ENCODE measurements at places on chromosomes 1 and 21.

DNA sequence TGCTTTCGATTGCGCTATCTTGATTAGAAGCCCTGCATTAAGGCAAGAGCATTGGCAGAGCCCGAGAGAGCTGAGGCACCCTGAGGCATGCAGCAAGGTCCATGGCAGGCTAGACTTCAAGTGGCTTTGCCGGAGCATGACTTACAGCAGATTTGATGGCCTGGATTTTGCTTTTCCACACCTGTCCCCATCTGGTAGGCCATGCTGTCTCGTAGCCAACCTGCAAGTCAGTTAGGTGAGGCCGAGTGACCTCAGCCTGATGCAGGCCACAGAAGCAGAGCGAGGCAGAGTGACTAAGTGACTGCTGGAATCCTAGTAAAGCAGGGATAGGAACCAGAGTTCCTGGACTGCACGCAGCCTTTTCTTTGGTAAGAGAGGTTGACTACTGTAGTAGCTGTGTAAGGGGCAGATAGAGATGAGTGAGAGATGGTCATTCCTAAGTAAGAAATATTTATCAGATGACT lies 148.9 kb downstream of the PBX1 start:
- no peaks in the 10 kb centered on the region for H3K36me3 ChIP-seq
- no peaks in the 10 kb centered on the region for H3K27me3 ChIP-seq
- DNase-seq: peak; percentile 43
- H3K4me3 ChIP-seq: no peak overlapping the region
- no peak overlapping the region for H3K27ac ChIP-seq

DNA sequence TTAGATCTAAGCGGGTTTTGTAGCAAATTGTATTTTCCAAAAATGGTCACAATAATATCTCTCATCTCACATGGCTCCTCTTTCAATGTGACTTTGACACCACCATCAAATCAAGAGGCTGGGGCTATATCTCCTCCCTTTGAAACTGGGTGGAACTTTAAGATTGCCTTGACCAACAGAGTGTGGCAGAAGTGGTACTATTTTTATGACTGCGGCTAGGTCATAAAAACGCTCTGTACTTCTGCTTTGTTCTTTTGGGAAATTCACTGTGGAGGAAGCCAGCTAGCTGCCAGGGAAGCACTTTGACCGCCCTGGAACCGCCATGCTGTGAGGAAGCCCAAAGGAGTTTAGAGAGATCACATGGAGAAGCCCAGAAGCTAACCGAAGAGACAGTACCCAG lies 50.7 kb upstream of the ACOT11 start:
- peaks cover 3% of the 10 kb centered on the region for H3K27me3 ChIP-seq
- no peak for DNase-seq
- no peak overlapping the region for H3K4me3 ChIP-seq
- no peak overlapping the region for H3K27ac ChIP-seq

- DNase-seq: no peak
- H3K4me3 ChIP-seq: no peak overlapping the region
- H3K4me1 ChIP-seq: no peaks in the 10 kb centered on the region
- H3K27ac ChIP-seq: no peak overlapping the region
- H3K36me3 ChIP-seq: no peaks in the 10 kb centered on the region
- H3K27me3 ChIP-seq: no peaks in the 10 kb centered on the region
These were observed 7.1 kb upstream of the MROH9 start for GRCh38 chr1:170927955-170928840.

GRCh38 chr1:114152089-114152507 lies 1.6 kb downstream of the SYT6 start:
- no peaks in the 10 kb centered on the region for H3K36me3 ChIP-seq
- no peak for DNase-seq
- H3K27me3 ChIP-seq: peaks cover 75% of the 10 kb centered on the region

DNA sequence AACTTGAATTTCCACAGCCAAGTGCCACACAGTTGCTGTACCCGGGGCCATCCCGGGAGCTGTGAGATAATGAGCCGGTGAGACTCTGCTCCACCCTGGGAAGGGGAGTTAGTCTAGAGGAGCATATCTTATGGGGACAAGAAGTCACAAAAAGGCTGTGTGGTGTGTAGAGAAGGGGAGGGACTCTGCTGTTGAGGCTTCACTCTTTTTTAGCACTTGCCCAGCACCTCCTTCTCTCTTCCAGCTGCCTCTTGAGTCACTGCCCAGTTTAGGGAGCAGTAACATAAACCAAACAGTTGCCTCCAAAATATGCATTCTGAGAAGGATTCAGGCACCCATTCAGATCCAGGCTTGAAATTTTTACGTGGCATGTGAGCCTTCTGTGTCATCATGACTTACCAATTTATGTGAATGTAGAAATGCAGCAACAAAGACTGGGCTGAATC lies 744 bp upstream of the WDR26 start:
- H3K36me3 ChIP-seq: peaks cover 27% of the 10 kb centered on the region
- DNase-seq: peak; percentile 49
- peaks cover 35% of the 10 kb centered on the region for H3K4me1 ChIP-seq
- peak overlapping the region; percentile 85 for H3K27ac ChIP-seq

GRCh38 chr1:103898576-103899345 lies 149.1 kb downstream of the AMY1C start:
- H3K4me3 ChIP-seq: no peak overlapping the region
- H3K36me3 ChIP-seq: no peaks in the 10 kb centered on the region
- no peak for DNase-seq
- H3K27me3 ChIP-seq: no peaks in the 10 kb centered on the region

DNA sequence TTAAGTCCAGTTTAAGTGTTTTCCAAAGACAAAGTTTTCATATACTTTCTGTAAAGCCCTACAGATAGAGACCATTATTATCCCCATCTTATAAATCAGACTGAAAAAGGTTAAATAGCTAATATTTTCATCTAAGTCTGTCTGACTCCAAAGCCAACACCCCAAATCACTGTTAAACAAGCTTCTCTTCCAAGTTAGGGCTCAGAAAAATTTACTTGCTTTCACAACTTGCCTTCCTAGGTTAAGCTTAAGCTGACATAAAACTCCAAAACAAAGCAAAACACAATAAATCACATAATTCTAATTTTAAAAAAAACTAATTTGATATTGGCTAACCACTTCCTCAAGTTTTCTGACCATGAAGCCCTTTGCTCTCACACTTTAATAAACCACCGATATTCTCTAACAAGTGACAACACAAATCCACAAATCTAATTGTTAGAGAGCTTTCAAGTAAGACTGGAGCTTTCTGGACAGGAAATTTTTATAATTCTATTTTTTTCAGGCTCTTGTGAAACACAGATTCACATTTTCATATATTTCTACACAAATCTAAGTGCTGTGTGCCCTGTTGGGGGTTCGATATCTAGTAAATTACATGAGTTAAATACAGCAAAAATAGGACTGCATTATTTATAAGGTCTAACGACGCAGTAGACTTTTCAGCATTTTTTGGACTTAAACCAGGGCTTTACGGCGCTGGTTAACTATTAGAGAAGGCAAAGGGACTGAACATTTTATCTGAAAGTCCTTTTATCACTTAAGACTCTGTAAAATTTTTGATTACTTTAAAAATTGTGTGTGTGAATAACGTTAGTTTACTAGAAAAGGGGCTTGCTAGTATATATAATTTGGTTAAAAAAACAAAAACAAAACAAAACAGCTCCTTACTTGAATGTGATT lies 2.1 kb downstream of the GNG12 start:
- no peaks in the 10 kb centered on the region for H3K27me3 ChIP-seq
- H3K36me3 ChIP-seq: peaks cover 29% of the 10 kb centered on the region
- peak overlapping the region; percentile 87 for H3K4me3 ChIP-seq
- no peak for DNase-seq
- H3K27ac ChIP-seq: peak overlapping the region; percentile 80
- peaks cover 26% of the 10 kb centered on the region for H3K4me1 ChIP-seq

DNA sequence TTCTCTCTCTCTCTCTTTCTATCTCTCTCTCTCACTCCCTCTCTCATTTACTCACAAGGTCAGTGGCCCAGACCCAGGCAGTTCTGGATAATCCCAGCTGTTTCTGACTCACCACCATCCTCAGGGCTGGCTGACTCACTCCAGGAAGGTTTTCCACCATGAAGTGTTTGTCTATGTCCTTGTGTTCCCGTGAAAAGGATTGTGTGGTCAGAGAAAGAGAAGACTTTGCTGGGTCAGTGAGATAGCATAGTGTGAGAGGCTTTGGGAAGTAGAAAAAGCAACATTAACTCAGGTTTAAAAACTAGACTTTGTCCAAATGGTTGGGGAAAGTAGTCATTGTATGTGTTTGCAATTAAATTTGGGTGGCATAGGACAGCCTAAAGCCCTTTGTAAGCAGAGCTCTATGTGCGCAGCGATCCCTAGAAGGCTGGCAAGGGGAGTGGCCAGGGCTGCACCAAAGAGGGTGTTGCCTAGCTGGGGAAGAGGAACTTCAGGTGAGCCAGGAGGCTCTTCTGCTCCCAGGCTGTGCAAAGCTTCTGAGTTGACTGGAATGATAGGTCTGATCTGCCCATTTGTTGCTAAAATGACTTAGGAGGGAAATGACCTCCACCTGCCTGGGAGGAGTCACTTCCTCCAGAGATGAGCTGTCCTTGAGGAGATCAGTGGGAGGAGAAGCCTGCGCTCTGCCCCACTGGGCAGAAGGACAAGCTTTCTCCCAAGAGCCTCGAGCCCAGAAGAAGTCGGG lies 4.9 kb upstream of the CAPN2 start:
- DNase-seq: peak; percentile 95
- H3K36me3 ChIP-seq: peaks cover 5% of the 10 kb centered on the region
- H3K27me3 ChIP-seq: no peaks in the 10 kb centered on the region

DNA sequence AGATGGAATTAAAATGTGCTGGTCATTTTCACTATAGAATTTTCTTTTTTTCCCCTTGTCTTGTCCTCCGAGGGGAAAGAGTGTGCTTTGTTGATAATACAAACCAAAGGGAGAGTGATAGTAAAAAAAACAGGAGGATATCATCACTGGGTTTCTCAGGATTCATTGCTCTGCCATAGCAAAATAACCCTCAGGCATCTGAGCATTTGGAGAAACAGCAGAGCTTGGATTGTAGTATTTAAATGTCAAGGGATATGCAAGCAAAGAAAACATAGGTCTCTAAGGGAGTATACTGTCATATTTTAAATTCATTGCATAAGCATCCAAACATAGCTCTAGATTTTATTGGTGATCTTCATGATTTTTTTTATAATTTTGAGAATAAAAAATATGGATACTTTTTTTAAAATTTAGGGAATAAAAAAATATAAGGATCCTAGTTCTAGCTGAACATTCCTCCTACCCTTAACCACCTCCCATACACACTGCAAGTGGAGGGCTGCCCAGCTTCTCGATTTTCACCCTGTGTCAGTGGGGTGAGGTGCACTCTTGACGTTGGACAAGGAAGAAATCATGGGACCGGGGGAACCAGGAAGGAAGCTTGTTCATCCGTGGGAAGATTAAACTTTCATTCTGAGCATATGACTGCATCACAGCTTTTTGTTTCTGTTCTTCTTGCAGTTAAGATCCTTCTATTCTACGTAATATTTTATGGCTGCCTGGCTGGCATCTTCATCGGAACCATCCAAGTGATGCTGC lies 4.4 kb downstream of the ATP1B1 start:
- H3K4me3 ChIP-seq: no peak overlapping the region
- H3K27me3 ChIP-seq: no peaks in the 10 kb centered on the region
- DNase-seq: no peak
- H3K36me3 ChIP-seq: peaks cover 51% of the 10 kb centered on the region

DNA sequence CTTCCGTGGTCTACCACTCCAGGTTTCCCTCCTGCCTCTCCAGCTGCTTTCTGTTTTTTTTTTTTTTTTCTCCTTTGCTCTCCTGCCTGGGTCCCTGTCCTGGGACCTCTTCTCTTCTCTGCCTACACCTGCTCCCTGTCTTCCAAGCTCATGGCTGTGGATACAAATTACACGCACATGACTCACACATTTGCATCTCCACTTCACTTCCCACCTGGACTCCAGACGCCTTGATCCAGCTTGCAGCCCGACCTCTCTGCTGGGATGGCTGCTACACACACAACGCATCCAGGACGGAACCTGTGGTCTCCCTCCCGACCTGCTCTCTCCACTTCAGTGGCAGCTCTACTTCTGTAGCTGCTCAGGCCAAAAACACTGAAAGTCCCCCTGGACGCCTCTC lies 44.4 kb upstream of the B3GALT5 start:
- H3K27me3 ChIP-seq: no peaks in the 10 kb centered on the region
- H3K4me1 ChIP-seq: no peaks in the 10 kb centered on the region
- H3K27ac ChIP-seq: no peak overlapping the region
- H3K4me3 ChIP-seq: no peak overlapping the region
- DNase-seq: no peak

DNA sequence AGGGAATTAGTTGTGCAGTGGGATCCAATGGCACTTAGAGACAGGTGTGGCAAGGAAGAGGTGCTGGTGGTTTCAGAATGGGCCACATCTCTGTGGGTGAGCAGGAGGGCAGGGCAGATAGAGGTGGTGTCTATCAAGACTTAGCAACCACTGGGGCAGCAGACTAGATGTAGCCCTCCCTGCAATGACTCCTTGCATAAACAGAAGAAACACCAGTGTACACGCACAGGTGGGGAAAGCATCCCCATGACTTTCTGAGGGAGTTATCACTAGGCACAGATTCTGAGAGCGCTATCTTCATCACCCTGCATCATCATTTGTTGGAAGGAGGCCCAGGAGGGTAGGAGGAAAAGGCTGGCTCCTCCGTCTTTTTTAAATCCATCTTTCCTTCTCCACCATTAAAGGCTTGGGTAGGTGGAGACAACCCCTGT lies 58.4 kb downstream of the PLXNA2 start:
- no peak overlapping the region for H3K27ac ChIP-seq
- no peak for DNase-seq
- H3K36me3 ChIP-seq: peaks cover 20% of the 10 kb centered on the region

DNA sequence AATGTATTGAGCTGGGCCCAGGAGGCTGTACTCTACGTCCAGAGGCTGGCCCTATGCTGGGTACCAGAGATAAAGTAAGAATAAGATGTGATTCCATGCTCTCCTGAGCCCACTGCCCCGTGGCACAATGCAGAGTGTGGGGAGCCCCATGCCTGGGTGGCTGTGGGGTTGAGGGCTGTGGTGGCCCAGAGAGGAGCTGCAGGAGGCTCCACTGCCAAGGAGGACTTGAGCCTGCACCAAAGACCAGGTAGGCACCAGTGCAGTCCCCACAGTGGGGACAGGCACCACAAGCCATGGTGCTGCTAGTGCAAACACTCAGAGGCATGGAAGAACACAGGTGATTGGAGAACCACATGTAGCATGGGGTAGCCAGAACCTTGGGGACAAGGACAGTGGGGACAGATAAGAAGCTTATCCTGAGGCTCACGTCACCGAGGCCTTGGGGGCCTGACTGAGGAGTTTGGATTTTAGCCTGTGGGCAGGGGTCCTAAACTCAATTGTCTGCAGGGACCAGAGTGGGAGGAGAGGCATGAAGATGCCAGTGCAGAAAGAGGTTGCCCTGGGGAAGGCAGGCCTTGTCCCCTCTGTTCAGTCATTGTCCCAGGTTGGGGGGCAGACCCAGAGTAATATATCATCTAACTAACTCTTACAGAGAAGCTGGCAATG lies 21.9 kb upstream of the EPS8L3 start:
- DNase-seq: no peak
- peaks cover 51% of the 10 kb centered on the region for H3K4me1 ChIP-seq
- H3K27me3 ChIP-seq: no peaks in the 10 kb centered on the region
- H3K4me3 ChIP-seq: no peak overlapping the region
- no peak overlapping the region for H3K27ac ChIP-seq

GRCh38 chr21:36076878-36077655 lies 7.2 kb downstream of the CBR1 start:
- H3K27me3 ChIP-seq: no peaks in the 10 kb centered on the region
- peaks cover 17% of the 10 kb centered on the region for H3K36me3 ChIP-seq
- H3K27ac ChIP-seq: no peak overlapping the region
- no peak for DNase-seq
- no peak overlapping the region for H3K4me3 ChIP-seq
- peaks cover 9% of the 10 kb centered on the region for H3K4me1 ChIP-seq

Data from SJSA1 (cell line).